ENCODE measurements at places on chromosomes 6 and 20. TPM values are rescaled to one million over a fixed set of nuclear protein-coding genes. Genes with fewer than 3 reads are reported as not detected.

WFDC2 gene
- total RNA-seq, result not detected

ZNF133 gene
- 15.7 TPM for total RNA-seq

HCK gene
- not detected for total RNA-seq

MRPS18A gene
- total RNA-seq, result 92.4 TPM

OPN5 gene
- total RNA-seq, result not detected

GPLD1 gene
- total RNA-seq, result 1.3 TPM

MOXD1 gene
- 23.9 TPM for total RNA-seq

DNA sequence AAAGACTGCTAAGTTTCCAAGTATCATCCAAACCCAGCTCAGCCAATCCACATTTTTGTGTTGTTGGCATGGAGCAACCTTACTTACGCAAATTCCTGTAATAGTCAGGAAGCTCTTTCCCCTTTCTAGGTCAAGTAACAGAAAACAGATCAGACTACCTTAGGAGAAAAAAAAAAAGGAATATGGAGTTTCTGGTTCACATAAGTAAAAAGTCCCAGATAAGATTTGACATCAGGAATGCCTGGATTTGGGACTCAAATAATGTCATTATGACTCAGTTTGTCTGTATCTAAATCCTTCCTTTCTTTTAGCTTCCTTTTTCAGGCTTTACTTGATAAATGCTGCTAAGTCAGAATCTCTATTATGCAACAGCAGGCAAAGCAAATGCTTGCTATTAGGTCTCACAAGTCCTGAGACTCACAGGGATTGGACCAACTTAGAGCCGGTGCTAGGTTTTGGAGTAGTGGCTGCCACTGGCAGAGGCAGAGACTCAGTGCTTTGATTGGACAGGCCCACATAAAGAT is 44.5 kb downstream of the NCOA7 start:
- no peak for DNase-seq

DNA sequence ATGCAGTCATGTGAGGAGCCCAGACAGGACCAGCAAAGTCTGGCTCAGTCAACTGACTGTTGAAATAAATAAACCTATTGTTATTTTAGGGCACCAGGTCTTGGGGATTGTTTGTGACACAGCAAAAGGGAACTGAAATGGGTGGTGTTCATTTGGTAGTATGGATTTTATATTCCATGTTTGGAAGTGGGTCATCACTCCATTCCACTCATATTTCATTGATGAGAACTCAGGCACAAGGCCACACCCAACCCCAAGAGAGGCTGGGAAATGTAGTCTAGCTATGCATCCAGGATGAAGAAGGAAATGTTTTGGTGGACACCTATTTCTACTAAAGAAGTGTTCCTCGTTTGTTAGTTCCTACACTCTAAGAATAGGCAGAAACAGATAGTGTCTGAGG is 64.9 kb upstream of the BTBD3 start:
- DNase-seq, result peak; percentile 22

DNA sequence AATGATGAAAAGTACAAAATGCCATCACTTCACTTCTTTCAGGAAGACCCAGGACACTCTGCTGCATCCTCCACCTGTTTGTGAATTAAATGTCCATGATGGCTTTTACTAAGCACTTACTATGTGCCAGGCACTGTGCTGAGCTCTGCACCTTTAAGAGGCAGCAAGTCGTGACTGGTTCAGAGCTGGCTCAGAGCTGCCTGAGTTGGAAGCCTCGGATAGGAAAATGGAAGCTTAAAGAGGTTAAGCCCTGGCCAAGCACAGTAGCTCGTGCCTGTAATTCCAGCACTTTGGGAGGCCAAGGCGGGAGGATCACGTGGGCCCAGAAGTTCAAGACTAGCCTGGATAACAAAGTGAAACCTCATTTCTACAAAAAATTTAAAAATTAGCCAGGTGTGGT is 95.6 kb downstream of the SNX5 start:
- no peak for DNase-seq

- DNase-seq, result no peak
These were observed 24.1 kb downstream of the STK4 start for GRCh38 chr20:44990425-44990824.

DNA sequence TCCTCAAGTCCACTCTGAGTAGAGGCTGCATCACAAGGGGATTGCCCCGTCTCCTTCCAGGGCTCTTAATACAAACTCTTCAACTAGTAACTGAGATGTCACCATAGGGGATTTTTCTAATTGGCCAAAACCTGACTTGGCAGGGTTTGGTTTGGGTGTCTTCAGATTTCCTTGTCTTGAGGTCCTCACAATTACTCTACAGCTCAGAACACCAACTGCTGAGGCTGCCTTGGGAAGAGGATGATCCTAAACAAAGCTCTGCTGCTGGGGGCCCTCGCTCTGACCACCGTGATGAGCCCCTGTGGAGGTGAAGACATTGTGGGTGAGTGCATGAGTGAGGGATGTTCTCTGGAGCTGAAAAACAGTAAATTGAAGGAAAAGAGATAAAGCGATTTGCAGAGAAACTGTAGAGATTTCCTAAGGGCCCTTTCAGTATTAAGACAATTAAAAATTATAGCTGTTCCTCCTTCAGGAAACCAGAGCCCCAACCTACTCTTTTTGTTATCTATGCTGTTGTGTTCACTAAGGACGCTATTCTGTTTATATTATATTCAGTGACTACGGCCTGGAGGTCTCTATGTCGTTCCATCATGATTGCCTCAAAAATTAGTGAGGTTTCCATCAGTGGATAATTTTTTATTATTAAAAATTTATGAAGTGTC is at the start of gene HLA-DQA1:
Gene HLA-DQA1, plus strand, starts transcription at position 188 of the 662 bp plus-strand sequence. Its CDS starts 53 bp downstream, at position 241.
- no peak for DNase-seq

- DNase-seq, result no peak
These were observed 680.4 kb upstream of the MAP3K7 start for GRCh38 chr6:91267246-91267645.

DNA sequence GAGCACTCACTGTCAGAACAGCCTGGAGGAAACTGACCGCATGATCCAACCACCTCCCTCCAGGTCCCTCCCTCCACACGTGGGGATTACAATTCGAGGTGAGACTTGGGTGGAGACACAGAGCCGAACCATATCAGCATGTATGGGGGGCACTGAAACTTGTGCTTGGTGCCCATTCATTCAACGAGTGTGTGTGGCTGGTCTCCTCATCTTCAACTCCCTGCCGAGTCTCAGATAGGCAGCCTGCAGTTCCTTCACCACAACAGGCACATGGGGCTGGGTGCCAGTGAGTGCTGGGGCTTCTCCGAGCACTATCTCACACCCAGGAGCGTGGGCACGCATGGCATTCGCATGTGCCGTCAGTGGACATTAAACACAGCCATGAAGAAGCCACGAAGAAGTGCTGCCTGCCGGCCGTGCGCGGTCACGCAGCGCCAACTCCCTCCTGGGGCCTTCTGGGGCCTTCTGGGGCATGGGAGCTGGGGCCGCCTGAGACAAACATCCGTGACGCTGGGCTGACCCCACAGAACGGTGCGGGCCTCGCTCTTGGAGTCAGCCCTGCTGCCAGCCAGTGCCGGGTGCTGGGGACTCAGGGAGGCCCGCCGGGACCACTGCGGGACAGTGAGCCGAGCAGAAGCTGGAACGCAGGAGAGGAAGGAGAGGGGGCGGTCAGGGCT is 714 bp upstream of the RTEL1 start:
- no peak for DNase-seq
